ENCODE measurements at places on chromosomes 12 and 14. TPM values are rescaled to one million over a fixed set of nuclear protein-coding genes. Genes with fewer than 3 reads are reported as not detected.

DNA sequence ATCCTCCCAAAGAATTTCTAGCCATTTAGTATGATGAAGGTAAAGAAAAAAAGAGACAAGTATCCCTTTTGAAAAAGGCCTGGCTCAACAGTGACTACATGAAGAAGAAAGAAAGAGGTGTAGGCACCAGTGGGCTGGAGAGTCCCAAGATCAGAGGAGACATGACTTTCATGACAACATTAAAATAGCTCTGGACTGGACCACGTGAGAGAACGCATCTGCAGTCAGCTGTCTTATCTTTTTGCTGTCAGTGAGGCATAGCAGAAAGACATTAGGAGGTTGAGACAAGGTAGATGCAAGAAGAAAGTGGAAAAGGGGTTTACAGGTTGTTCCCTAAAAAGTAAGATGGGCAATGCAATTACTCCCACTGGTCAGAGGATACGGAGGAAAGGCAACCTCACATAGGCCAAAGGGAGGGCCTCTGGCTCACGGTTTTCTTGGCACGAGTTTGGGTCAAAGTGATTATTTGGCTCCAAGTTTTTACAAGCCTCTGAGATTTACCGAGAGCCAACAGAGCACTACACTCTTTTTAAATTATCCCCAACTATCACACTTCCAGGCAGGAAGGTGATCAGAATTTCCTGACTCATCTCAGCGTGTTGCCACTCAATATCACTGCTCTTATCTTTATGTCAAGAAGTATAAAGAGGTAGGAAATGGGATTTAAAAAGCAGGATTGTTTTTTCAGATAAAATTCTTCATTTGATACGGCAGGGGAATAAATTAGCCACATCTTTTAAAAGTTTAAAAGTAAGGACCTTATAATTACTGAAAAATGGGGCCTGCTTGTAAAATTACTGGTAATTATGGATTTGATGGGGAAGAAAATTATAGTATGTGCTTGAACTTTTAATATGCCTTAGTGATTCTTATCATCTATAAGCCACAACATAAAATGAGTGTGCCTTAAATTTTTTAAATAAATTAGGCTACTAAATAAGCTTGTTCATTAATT lies 29.2 kb downstream of the TMTC1 start:
- no peak for DNase-seq

SYNE3 gene
- total RNA-seq, result 64.0 TPM

DNA sequence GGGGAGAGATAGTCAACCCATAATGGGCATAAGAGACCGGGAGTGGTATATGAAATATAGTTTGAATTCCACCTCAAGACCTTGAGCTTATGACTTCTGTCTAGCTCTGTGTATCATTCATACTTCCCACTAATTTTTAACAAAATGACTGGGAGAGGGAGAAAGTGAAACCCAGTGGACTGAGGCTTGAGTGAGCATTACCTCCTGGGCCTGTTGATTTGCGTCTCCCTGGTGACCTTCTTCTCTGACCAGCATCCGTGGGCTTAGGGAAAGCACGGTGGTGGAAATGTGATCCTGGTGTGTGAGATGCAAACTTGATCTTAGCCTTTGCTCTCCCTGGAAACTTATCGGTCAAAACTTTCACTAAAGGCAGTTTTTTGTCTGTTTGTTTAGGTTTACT lies 207.9 kb upstream of the BCL2L14 start:
- no peak for DNase-seq

DNA sequence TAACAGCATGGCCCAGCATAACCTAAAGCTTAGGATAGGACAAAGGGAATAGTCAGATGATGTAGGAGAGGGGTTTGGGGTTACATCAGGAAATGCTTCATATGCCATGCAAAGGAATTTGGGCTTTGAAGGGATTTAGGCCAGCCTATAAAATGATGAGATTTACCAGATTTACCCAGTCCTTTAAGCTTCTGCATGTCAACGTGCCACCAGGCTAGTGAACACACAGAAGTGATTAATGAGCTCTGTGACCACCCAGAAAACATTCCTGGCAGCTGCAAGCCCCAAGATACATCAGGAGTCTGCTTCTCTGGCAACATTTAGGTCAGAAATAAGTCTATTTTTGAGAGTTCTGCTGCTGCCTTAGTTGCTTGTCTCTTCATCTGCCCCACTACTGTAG lies 118.3 kb downstream of the LRIG3 start:
- no peak for DNase-seq

DNA sequence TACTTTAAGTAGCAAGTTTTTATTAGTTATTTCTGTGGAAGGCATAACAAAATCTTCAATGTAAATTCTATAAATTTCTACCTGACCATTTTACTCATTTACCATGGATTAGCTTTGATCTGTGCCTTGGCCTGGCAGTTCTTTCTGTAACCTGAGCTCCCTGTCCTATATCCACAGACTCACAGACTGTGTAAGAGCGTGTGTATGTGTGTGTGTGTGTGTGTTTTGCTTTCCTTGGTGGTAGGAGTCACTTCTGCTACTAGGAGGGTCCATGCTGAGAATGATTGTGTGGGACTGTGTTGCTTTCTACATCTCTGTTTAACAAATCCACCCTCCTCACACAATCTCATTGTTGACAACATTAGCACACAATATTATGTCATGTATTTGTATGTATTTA lies 221.2 kb upstream of the PELI2 start:
- no peak for DNase-seq

- no peak for DNase-seq
Measured at GRCh38 chr12:26855337-26855736, 22.3 kb upstream of the ITPR2 start.

SIX1 gene
- not detected for total RNA-seq

APOLD1 gene
- 6.3 TPM for total RNA-seq

GARIN6 gene
- not detected for total RNA-seq

GRCh38 chr12:6567112-6567670 lies 900 bp downstream of the NOP2 start:
- no peak for DNase-seq

NUDT14 gene
- total RNA-seq, result 9.7 TPM

GRCh38 chr12:53061404-53062010 lies 11.6 kb downstream of the TNS2 start:
- DNase-seq, result no peak

MOAP1 gene
- 19.6 TPM for total RNA-seq

PPFIA2 gene
- total RNA-seq, result not detected

- DNase-seq, result no peak
Measured at GRCh38 chr14:41925409-41925808, 318.7 kb downstream of the LRFN5 start.

- peak; percentile 26 for DNase-seq
Measured at GRCh38 chr14:64196814-64197411, 97.3 kb downstream of the ESR2 start.

DNA sequence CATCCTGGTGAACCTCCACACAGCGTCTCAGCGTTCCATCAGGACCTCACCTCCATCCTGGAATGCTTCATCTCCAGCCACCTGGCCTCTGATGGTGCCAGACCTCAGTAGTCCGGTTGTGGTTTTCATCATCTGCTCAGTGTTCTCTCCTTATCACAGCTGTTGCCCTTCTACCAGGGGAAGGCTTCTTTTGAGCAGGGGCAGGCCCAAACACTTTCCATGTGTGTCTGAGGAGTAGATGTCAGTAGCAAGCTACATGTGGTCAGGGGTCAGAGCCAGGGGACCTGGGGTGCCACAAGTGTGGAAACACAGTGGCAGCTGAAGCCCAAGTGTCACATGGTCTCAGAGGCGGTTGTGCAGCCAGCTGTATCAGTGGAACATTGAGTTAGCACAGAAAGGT lies 30.2 kb upstream of the FGD4 start:
- no peak for DNase-seq

GRCh38 chr14:80798211-80798610 lies 143.3 kb downstream of the CEP128 start:
- no peak for DNase-seq

GRCh38 chr14:73227812-73228781 lies 9.2 kb upstream of the PAPLN start:
- no peak for DNase-seq

DNA sequence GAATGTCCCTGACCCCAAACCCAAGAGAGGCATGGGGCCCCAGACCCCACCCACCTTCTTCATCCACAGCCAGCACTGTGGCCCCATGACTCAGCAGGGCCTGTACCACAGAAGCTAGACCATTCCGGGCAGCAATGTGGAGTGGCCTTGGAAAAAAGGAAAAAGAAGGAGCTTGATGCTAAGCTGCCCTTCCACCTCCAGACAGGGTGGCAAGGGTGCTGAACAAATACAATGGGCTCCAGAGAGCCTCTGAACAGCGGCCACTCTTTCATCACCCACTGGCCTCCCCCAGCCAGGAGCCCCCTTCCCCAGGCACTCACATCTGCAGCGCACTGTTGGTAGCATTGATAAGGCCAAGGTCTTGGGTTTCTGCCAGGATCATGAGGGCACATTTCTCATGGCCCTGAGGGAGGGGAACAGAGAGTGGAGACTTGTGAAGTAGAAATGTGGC lies 13.9 kb downstream of the SLC39A5 start:
- DNase-seq, result no peak

- DNase-seq, result no peak
Measured at GRCh38 chr12:125434936-125435443, 369.8 kb downstream of the AACS start.

- DNase-seq, result no peak
Measured at GRCh38 chr12:65532162-65532561, 253.7 kb downstream of the MSRB3 start.

DNA sequence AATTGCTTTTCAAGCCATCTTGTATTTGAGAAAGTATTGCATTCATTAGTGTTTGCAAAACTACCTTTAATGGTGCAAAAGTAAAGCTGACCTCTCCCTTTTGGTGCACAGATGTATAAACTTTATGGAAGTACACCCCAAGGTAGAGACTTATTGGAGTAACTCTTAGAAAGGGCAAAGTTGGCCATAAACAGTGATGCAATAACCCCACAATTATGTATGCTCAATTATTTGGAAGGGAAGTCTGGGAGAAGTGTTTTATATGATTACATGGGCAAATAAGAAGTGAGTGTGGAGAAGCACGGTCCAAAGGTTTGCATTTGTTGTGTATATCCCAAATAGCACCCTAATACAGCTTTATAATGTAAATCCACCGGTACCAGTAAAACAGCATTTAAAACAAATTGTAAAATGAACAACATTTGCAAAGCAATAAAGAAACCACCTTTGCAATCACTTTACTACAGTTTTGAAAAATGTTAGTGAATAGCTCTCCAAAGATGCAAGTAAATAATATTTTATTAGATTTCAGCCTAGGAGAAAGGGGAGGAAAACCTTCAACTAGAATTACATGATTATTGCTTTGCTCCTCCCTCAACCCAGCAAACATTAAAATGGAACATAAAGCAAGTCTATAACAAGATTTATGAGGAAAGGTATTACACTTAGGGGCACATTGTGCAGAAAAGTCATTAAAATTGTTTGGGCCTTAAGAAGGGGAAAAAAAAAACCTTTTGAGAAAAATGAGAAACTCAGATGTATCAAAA lies 70.5 kb downstream of the HMGA2 start:
- DNase-seq, result no peak

DNA sequence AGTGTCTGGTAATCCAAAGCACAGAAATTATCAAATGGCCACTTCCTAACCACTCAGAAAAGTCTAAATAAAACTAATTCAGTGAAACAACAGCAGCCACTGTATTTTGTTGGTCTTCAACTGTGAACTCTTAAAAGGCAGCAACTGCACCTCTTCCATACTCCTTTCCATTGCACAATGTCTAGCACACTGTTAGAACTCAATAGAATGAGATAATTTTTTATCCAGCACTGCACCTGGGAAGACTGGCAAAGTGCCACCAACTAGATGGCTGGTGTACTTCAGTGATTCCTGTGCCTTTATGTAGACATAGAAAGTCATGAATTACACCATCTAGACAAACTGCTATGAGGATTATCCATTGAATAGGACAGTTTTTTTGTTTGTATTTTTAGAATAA lies 26.2 kb downstream of the LGR5 start:
- DNase-seq, result no peak

DNA sequence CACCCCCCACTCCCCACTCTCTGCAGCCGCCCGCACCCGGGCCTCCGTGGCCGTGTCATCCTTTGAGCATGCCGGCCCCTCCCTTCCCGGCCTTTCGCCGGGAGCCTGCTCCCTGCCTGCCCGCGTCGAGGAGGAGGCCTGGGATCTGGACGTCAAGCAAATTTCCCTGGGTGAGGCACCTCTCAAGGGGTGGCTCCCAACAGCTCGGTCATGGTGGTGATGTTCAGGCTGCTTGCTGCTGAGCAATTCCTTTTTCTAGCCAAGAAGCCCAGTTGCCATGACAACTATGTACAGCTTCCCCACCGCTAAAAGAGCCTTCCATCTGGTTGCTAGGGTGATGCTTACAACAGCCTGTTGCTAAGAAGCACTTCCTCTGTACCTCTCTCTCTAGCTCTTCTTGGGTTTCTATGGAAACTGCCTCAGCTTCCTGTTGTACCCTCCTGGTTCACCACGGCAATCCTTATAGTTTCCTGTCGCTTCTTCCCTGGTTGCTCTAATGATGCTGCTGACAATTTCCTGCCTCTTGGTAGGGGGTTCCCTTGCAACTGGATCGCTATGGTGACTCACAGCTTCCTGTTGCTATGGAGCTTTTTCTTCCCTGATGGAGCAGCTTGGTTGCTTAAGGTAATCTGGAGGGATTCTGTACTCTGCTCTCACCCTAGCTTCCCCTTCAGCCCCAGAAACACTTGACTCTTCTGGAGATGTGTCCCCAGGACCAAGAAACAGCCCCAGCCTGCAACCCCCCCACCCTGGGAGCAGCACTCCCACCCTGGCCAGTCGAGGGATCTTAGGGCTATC lies 11.0 kb downstream of the ZNF219 start:
- DNase-seq, result peak; percentile 59

- no peak for DNase-seq
Measured at GRCh38 chr12:91173124-91173523, 9.5 kb downstream of the DCN start.

GRCh38 chr14:29454026-29454693 lies 473.5 kb downstream of the PRKD1 start:
- no peak for DNase-seq

DNA sequence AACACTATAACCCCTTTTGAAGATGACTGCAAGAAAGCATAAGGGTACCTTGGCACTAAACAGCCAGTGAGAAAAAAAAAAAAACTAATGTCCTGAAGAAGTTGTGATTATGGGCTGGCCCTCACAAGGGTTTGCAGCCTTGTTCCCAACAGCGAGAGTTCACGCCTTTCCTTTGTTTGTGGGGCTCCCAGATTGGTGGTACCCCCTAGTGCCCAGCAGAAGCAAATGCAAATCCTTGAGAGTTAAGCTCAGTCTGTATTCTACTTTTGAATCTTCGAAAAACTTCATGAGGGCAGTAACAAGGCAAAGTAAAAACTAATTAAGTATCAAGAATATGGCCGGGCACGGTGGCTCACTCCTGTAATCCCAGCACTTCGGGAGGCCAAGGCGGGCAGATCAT lies 238.9 kb upstream of the LMO3 start:
- DNase-seq, result no peak

DNA sequence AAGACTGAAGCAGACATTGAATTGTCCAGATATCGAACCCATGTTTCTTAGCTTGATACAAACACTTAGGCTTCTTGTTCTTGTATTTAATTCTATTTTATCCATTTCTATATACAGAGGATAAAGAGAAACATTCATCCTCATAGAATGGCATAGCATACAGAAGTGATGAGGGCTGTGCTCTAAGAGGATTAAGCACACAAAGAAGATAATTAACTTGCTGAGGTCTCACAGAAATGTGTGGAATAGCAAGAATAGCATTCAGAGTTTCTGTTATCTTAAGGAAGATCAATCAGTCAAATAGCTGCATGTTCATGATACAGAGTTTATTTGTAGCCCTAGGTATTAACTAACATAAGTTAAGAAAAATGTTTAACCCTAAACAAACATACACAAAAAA lies 27.3 kb upstream of the STRAP start:
- no peak for DNase-seq

GRCh38 chr12:106142591-106143261 lies 4.0 kb upstream of the NUAK1 start:
- no peak for DNase-seq

- DNase-seq, result no peak
Measured at GRCh38 chr14:36505892-36506731, 13.9 kb downstream of the NKX2-1 start.

All from activated CD8-positive, alpha-beta T cell treated with anti-CD3 and anti-CD28 coated beads for 36 hours (primary cell).